ENCODE measurements at places on chromosomes 4 and X.

- DNase-seq = no peak
Observed at GRCh38 chrX:40167850-40168479, 70.2 kb upstream of the BCOR start.

GRCh38 chr4:74474345-74475090 lies 29.6 kb downstream of the AREG start:
- DNase-seq = no peak

GRCh38 chrX:40418146-40418812 lies 162.5 kb upstream of the ATP6AP2 start:
- peak; percentile 18 for DNase-seq

DNA sequence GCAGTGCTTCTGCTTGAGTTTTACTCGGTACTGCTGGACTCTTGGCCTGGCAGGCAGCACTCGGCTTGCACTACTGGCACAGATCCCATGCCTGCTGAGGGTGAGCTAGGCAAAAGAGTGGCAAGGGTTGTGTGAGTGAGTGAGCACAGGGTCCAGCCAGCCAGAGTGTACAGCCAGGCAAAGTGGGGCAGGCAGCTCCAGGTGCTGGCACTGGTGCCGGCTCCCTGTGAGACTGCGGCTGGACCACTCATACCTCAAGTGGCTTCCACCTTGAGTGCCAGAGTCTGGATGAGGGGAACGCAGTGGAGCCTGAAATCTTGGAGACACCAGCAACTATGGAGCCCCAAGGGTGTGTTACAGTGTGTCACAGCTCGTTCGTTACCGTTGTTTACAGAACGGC lies 1451.9 kb upstream of the AGA start:
- DNase-seq = no peak
